Nucleus accumbens (tissue), 56 donors: ENCODE measurements at places on chromosomes 11 and 22.
A peak's percentile ranks its signal among the peaks of the same experiment; 100 is the strongest.

DNA sequence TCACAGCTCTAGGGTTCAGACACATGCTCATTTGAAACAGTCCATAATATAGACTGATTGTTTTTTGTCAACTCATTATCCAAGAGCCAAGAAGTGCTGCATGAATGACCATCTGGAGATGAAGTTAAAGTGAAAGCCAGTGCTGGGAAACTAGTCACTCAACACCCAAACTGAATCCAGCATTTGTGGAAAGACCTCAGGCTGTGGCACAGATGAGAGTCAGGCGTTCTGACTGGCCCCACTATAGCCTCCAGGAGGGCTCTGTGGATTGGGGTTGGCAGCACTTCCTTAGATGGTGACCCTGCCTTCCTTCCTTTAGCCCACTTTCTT lies 2.1 kb downstream of the FEZ1 start:
- peak; percentile 34 for DNase-seq

GRCh38 chr11:27882066-27882697 lies 181.9 kb upstream of the BDNF start:
- no peak for DNase-seq

DNA sequence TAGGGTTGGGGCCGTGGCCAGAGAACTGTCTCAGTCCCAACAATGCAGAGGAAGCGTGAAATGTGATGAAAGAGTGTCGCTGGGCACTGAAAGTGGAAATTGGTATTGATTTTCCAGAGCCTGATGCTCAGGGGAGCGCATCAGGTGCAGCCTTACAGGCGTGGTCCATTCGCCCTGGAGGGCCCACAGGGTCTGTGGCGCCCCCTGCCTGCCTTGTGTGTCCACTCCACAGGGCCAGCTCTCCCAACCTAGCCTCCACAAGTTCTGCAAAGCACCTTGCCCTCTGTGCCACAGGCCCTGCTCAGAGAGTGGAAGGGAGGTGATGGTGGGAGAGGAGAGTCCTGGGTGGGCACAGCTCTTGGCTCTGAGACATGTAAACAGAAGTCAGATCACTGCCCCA lies 54.9 kb upstream of the LMO1 start:
- DNase-seq, result no peak

- no peak for DNase-seq
Measured at GRCh38 chr11:116829525-116830183, at the start of gene APOC3. Gene APOC3 (plus strand): TSS chr11:116829907. CDS start chr11:116830583, 676 bp downstream.

DNA sequence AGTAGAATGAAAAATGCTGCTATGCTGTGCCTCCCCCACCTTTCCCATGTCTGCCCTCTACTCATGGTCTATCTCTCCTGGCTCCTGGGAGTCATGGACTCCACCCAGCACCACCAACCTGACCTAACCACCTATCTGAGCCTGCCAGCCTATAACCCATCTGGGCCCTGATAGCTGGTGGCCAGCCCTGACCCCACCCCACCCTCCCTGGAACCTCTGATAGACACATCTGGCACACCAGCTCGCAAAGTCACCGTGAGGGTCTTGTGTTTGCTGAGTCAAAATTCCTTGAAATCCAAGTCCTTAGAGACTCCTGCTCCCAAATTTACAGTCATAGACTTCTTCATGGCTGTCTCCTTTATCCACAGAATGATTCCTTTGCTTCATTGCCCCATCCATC lies 14.9 kb upstream of the HBE1 start:
- no peak for DNase-seq

DNA sequence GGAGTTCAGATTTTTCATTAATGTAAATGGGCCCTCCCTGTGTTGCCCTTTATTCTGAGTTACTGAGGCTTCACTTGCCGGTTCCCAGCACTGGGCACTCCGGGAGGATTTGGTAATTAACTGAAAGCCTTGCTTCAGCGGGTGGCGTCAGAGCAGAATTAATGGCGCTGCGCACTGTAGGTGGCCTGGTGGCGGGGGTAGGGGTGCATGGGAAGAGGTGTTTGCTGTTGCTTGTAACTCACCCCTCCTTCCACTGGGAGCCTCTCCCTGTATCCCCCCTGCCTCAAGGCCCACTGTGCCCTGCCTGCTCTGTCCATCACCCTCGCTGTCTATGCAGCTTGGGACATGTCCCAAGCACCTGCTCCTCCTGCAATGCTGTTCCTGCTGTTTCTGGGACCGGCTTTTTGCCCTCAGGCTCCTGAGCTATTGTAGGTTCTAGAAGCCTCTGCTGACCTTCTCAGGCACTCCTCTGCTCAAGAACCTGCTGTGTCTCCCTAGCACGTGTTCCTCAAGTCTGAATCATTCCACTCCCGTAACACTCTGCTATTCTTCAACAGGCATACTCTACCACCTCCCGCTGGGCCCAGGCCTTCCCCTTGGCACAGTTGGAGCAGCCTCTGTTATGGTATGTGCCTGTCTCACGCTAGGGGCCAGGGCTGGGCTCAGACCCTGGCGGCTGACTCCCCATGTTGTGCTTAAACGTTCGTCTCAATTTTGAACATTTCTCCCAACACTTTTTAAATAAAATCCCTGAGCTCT lies 24.4 kb downstream of the ARHGAP8 start:
- DNase-seq, result no peak

DNA sequence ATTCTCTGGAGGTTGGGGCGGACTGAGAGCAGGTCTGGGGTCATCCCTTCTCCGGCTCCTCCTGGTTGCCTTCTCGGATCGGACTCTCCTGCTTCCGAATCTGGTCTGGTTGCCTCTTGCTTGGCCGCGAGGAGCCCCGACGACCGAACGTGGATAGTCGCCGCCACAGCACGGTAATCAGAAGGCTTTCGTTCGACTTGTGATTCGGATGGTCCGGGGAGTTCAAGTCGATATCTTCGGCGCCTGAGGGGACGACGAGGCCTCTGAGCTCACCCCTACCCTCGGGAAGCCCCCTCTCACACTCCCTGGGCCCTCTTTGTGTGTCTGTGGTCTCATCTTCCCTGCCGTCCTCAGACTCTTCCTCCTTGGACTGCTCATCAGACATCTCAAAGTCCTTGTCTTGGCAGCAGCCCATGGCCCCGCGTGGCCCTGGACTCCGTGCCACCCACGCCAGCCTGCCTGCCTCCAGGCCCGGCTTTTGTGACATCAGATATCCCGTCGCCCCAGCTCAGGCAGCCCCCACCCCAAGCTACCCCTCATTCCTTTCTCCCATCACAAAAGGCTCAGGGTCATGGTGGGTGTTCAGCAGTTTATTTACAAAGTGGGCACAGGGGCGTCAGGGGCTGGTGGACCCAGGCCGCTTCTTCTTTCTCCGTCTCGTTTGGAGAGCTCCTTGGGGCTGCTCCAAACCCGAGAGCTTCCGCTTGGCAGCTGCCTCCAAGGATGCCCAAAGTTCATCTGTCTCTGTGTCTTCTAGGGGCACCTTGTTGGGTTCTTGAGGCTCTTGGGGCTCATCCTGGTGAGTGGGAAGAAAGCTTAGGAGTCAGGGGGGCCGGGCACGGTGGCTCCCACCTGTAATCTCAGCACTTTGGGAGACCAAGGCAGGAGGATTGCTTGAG lies at the start of gene TEX54:
Gene TEX54, minus strand, starts transcription at position 506 of the 899 bp plus-strand sequence.
- peak; percentile 37 for DNase-seq

DNA sequence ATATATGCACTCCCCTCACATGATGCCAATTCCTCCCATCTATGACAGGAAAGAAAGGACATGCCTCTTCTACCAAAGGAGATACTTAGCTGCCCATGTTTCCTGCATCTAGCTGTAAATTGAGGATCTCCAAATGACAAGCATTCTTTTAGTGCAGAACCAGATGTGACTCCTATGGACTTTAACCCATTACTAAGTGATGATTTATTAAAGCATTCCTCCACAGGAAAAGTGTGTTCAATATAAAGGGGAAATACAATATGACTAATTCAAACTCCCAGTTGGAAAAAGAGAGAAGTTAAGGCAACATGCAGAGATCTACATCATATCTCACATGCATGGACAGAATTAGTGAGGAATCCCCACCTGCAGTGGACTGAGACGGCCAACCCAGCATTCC lies 221.3 kb downstream of the FAM76B start:
- DNase-seq, result no peak

DNA sequence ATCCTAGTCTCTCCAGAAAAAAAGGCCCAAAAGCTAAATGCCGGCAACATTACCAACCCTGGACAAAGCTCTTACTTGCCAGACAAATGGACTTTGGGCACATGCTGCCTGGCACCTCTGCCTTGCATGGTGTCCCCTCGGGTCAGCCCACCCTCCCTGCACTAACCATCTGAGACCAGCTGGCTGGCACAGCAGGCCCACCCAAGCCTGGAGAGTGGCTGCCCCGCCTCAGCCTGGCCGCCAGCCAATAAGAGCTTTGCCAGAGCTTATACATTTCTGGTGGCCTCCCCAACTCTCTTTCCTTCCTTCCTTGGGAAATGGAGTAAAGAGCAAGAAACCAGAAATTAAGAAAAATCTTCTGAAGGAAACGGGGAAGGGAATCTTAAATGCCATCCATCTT lies 24.5 kb downstream of the MCHR1 start:
- DNase-seq, result no peak
